ENCODE measurements at places on chromosomes 5 and 9. TPM values are rescaled to one million over a fixed set of nuclear protein-coding genes. Genes with fewer than 3 reads are reported as not detected.

Gene OR1L8
- total RNA-seq = not detected

Gene ABLIM3
- 11.3 TPM for total RNA-seq

Gene CCNJL
- total RNA-seq = 4.1 TPM

Gene SLC45A2
- total RNA-seq = 0.14 TPM

Gene ACO1
- 41.6 TPM for total RNA-seq

Gene LCN9
- not detected for total RNA-seq

Gene PRKAA1
- 87.8 TPM for total RNA-seq

Gene GFRA3
- not detected for total RNA-seq

Gene RETREG1
- total RNA-seq = 1.0 TPM

Gene IL33
- 16.6 TPM for total RNA-seq

Gene PCDHA10
- total RNA-seq = 1.6 TPM

Gene ARHGEF37
- 41.8 TPM for total RNA-seq

Gene LYRM7
- 13.3 TPM for total RNA-seq

Gene PRRT1B
- total RNA-seq = not detected

Gene OR13C8
- not detected for total RNA-seq

Gene BAAT
- total RNA-seq = 0.07 TPM

Gene NPR3
- total RNA-seq = 6.1 TPM

Gene SPATA31E1
- not detected for total RNA-seq

Gene NEUROG1
- not detected for total RNA-seq

Gene DBH
- total RNA-seq = not detected

Gene CFAP90
- total RNA-seq = not detected

Gene SMIM33
- total RNA-seq = not detected

Gene MAPKAP1
- total RNA-seq = 72.5 TPM

Gene LCN1
- total RNA-seq = not detected

Gene SPINK13
- not detected for total RNA-seq

Gene MLANA
- not detected for total RNA-seq

Gene DMRT3
- not detected for total RNA-seq

Gene PTCH1
- 4.1 TPM for total RNA-seq

Gene IFNA21
- not detected for total RNA-seq

Gene DEPDC1B
- 1.3 TPM for total RNA-seq

Gene PIP5KL1
- total RNA-seq = 4.3 TPM

Gene PCDHGA4
- 1.8 TPM for total RNA-seq

Gene HSPB3
- not detected for total RNA-seq

Gene AJM1
- total RNA-seq = 2.1 TPM

Gene RGMB
- 18.0 TPM for total RNA-seq

Gene ATG10
- total RNA-seq = 6.8 TPM

Gene SLIT3
- 1.4 TPM for total RNA-seq

Gene MAST4
- 73.2 TPM for total RNA-seq

Gene CORO2A
- 35.5 TPM for total RNA-seq

Gene IL7R
- total RNA-seq = 0.50 TPM

Gene AHRR
- 1.0 TPM for total RNA-seq

Gene SHC3
- total RNA-seq = under 0.01 TPM

Gene IL13
- total RNA-seq = not detected

Gene GGTA1
- total RNA-seq = under 0.01 TPM

Gene SLC25A2
- not detected for total RNA-seq
